ENCODE measurements at places on chromosomes 16 and 17.

- no peak for DNase-seq
These were observed 28.5 kb upstream of the MAF start for GRCh38 chr16:79628988-79629387.

- DNase-seq: no peak
These were observed 144.0 kb upstream of the IRX6 start for GRCh38 chr16:55179852-55180585.

DNA sequence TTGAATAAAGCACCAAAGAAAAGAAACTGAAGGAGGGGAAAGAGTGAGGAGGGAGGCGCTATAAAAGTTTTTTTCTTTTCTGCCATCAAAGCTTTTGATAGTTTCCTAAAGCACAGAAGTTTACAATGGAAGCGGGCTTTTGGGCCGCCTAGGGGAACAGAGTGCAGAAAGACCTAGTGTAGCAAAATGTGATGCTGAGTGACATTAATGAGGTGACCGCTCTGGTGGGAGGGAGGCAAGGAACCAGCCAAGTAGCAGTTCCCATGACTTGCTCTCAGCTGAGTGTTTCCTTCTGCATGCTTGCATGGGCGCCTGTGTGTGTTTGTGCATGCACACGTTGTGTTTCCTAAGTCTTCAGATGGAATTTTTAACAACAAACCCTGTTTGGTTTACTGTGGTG, 15.5 kb downstream of the MSI2 start:
- no peak for DNase-seq

- DNase-seq: no peak
These were observed 82.8 kb downstream of the TNFRSF13B start for GRCh38 chr17:16889088-16889465.

DNA sequence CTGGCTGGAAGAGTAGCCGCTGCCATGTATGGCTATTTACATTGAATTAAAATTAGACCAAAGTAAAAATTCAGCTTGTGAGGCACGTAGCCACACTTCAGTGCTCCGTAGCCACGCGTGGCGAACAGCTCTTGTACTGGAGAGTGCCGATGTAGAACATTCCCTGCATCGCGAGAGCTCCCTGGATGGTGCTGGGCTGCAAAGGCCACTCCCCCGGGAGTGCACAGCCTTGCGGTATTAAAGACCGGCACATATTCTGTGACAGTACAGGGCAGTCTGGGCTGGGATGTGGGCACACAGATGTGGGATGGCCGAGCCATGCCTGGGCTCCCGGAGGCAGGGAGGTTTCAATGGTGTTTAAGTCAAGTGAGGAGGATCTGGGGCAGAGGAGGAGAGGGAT, 102.2 kb downstream of the CMIP start:
- no peak for DNase-seq

DNA sequence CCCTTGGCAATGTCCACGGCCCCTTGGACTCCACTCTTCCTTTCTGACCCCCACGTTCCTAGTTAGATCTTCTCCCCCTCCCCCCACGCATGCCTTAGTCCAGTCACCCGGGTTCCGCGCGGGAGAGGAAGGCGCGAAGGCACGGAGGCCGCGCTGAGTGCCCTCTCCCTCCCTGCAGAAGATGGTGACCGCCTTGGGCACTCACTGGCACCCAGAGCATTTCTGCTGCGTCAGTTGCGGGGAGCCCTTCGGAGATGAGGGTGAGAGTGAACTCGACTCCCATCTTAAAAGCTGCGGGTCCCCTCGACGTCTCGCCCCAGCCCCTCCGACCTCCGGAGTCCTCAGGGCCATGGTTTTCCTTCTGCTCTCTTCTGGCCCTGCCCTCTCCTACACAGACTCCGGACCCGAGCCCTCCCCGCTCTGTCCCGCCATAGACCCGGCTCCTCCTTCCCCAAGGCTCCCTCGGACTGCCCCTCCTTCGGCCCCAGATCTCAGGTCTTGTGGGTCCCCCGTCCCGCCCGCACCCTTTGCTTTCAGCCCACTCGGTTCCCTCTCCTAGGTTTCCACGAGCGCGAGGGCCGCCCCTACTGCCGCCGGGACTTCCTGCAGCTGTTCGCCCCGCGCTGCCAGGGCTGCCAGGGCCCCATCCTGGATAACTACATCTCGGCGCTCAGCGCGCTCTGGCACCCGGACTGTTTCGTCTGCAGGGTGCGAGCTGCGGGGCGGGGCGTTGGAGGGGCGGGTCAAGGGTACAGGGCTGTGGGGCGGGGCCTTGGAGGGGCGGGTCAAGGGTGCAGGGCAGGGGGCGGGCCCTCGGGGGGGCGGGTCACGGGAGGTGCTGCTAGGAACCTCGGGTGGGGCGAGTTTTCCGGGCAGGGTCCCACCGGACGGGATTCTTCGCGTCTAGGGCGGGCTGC, 4.6 kb downstream of the TGFB1I1 start:
- peak; percentile 89 for DNase-seq

DNA sequence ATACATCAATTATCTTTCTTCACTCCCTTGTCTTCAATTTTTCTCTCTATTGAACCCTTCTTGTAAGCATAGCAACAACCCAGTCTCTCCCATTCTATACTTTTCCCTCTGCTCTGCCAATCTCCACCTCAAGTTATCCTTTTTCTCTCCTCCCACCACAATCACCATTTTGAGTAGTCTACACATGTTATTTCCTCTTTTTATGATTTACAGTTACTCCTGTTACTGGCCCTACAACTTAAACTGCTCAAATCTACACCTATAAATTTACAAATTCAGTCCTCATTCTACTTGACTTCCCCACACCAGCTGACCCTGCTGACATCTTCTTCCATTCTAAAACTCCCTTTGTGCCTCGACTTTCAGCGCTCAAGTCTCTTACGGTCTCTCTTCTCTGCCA, 84.6 kb downstream of the SPAG9 start:
- no peak for DNase-seq

DNA sequence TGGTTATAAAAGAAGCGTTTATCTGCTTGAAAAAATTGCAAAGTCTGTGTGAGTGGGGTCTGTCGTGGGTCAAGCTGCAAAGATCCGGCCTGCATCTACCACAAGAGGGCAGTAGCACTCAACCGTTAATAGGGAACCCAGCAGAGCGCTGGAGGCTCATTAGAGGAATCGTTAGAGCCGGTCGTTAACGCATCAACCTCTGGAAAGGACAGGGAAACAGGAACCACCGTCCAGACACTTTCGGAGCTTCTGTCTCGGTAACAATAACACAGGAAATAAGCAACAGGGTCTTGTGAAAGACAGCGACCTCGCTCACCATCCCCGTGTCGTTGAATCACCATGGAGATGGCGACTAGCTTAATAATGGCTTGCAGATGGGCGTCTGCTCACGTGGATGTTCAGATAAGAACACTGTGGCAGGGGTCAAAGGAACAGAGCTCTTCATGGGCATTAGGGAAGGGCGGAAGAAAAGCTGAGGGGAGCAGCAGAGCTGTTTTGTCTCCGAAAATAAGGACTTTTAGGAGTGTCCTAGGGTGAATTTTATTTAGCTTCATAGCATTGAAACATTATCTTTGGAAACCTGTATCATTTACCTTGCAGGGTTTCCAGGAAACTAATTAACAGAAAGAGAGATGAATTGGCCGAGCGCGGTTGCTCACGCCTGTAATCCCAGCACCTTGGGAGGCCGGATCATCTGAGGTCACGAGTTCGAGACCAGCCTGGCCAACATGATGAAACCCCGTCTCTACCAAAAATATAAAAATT, 11.9 kb upstream of the NSRP1 start:
- DNase-seq: peak; percentile 73

- DNase-seq: no peak
These were observed 14.3 kb downstream of the GLYR1 start for GRCh38 chr16:4832698-4833343.

DNA sequence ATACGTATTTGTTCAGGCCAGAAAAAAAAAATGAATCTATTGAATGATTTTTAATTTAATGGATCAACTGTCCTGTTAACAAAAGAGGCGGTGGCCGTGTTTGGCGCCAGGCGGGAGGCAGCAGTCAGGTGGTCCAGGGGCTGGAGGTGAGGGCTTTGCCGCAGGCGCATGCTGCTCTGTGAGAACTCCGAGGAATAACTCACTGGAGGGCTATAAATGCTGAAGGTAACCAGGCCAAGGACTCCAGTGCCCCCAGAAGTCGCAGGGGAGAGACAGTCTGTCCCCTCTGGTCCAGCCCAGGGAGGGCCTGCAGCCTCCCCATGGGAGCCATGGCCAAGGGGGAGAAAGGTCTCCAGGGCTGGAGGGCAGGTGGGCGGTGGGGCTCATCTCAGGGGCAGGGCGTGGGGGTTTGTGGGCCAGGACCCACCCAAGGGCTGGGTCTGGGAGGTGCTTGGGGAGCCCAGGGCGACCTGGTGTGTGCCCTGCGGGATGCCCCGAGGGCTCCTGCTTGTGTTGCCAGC, 7.1 kb upstream of the BAHCC1 start:
- no peak for DNase-seq

GRCh38 chr16:20799599-20799998, 6.7 kb downstream of the ERI2 start:
- DNase-seq: no peak

GRCh38 chr16:6573577-6573976, 759.1 kb upstream of the RBFOX1 start:
- DNase-seq: no peak

GRCh38 chr16:89360760-89361435, 129.5 kb downstream of the ANKRD11 start:
- peak; percentile 72 for DNase-seq

DNA sequence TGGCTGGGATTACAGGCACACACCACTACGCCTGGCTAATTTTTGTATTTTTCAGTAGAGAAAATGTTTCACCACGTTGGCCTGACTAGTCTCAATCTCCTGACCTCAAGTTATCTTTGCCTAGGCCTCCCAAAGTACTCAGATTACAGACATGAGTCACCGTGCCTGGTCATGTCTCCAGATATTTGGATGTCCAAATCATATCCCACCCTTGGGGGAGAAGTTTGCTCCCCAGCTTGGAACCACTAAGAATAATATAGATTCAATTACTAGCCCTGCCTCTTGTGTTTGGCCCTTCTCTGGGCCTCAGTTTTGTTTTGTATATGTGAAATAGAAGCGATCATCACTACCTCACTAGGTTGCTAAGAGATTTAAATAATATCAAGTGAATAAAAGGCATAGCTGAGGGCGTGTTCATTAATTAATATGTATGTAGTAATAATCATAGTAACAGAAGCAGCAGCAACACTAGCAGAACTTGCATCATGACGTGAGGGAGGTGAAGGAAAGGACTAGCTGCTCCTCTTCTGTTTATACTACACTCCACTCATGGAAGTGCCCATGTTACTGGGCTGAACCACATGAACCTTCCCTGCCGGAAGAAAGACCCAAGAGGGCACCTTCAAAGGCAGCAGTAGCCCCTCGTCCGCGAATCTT, 253.6 kb upstream of the XYLT1 start:
- DNase-seq: no peak

- no peak for DNase-seq
These were observed 61.3 kb downstream of the NKD1 start for GRCh38 chr16:50609471-50609870.

- no peak for DNase-seq
These were observed 345.9 kb downstream of the C16orf95 start for GRCh38 chr16:86971251-86971650.

GRCh38 chr16:57374067-57374534, 1.8 kb downstream of the CX3CL1 start:
- DNase-seq: no peak

DNA sequence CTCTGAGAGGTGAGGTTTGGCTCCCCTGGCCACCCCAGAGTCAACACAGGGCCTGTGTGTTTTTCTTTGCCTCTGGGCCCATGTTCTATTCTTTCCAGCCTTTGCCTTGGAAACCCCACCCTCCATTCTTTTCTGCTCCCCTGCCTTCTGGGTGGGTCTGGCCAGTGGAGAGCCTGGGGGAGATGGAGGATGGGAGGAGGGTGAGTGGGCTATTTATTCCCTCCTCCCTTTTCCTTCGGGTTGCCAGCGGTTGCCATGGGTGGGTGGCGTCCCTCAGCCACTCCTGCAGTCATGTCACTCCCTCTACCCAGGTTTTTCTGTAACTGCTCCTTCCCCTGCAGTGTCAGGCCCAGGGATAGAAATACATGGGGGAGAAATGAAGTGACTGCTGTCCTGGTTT, 15.5 kb downstream of the CMIP start:
- DNase-seq: no peak

DNA sequence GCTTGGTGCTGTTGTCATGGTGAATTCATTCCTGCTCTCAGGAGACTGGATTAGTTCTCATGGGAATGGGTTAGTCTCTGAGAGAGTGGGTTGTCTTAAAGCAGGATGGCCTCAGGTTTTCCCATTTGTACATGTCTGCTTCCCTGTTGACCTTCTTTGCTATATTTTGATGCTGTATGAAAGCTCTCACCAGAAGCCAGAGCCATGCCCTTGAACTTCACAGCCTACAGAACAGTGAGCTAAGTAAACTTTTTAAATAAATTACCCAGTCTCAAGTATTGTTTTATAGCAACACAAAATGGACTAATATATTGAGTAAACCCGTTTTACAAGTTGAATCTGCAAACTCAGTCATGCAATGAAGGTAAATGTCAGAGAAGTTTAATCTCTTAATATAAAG, 66.8 kb downstream of the CDRT15 start:
- DNase-seq: no peak

GRCh38 chr17:74340470-74341023, 14.5 kb downstream of the KIF19 start:
- DNase-seq: no peak

- no peak for DNase-seq
These were observed 895 bp downstream of the ANKRD40CL start for GRCh38 chr17:50766222-50767023.

DNA sequence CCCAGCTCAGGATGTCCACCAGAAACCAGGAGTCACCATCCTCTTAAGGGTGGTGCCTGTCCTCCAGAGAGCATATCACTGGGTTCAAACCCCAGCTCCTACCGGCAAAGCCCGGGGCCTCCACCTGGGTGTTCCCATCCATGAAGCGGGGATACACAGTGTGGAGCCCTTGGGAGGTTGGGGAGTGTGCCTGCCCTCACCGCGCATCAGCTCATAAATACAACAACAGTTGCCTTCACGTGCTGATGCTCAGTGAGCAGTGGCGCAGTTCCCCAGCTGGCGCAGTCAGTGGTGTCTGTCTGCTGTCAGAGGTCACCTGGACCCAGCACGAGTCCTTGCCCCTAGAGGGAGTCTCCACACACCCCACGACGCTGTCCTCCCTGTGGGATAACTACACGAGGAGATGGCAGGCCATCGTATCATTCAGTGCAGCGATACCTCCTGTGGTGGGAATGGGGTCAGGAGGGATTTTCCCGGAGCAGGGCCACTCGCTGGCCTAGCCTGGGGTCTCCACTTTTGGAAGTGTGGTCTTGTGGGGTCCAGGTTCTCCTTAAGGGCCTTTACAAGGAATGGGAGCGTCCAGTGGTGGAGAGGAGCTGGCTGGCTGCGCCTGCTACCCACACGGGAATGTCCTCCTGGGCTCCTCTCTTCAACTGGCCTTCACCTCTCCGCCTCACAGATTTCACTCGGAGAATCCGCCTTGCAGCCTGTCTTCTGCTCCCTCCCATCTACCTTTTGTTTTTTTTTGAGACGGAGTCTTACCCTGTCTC, 2.3 kb upstream of the ELOB start:
- no peak for DNase-seq

- DNase-seq: no peak
These were observed 33.1 kb upstream of the COL1A1 start for GRCh38 chr17:50234581-50234980.

GRCh38 chr17:72578817-72579470, 458.1 kb downstream of the SOX9 start:
- DNase-seq: no peak
